ENCODE measurements at places on chromosomes 2 and 18. TPM values are rescaled to one million over a fixed set of nuclear protein-coding genes. Genes with fewer than 3 reads are reported as not detected.

- peak; percentile 45 for DNase-seq
- H3K36me3 ChIP-seq: no peaks in the 10 kb centered on the region
- no peak overlapping the region for H3K4me3 ChIP-seq
- peaks cover 97% of the 10 kb centered on the region for H3K4me1 ChIP-seq
- H3K27ac ChIP-seq: peak overlapping the region; percentile 66
These were observed 132.2 kb downstream of the FMNL2 start for GRCh38 chr2:152466980-152467676.

- no peaks in the 10 kb centered on the region for H3K36me3 ChIP-seq
- H3K27me3 ChIP-seq: no peaks in the 10 kb centered on the region
- H3K4me3 ChIP-seq: no peak overlapping the region
- DNase-seq: no peak
- H3K4me1 ChIP-seq: no peaks in the 10 kb centered on the region
These were observed 7.5 kb downstream of the SLC9A4 start for GRCh38 chr2:102480285-102481195.

DNA sequence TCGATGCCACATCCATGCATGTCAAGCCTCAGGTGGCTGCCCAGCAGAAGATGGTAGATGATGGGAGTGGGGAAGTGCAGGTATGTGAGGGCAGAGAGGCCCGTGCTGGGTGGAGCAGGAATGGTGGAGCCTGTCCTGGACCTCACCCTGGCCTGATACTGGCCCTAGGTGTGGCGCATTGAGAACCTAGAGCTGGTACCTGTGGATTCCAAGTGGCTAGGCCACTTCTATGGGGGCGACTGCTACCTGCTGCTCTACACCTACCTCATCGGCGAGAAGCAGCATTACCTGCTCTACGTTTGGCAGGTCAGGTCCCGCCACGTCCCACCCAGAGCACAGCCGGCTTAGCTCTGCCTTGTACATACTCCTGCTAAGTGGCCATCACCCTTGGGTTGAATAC, 13.0 kb downstream of the VIL1 start:
- no peak for DNase-seq
- H3K27me3 ChIP-seq: no peaks in the 10 kb centered on the region
- H3K36me3 ChIP-seq: no peaks in the 10 kb centered on the region
- no peaks in the 10 kb centered on the region for H3K4me1 ChIP-seq

Gene TLX2
- not detected for total RNA-seq

DNA sequence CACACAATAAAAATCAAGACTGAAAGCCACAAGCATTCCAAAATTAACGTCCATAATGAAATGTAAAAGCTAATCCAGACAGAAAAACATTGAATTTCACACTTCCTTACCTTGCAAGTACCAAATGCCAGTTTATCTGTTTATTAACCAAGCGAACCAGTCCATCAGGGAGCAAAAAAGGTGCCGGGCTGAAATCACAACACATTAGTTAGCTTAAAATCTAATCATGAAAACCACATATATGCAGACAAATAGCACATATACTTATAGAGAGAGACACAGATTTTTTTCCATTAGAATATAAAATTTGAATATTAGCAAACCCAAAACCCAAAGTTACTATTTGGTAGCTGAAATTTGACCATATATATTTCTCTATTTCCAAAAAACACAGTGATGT, 7.2 kb downstream of the NBAS start:
- DNase-seq: no peak
- H3K36me3 ChIP-seq: no peaks in the 10 kb centered on the region
- H3K27me3 ChIP-seq: no peaks in the 10 kb centered on the region
- H3K27ac ChIP-seq: no peak overlapping the region
